Cortex of kidney (tissue), 1 donor: ENCODE measurements at places on chromosomes 6 and 20.

DNA sequence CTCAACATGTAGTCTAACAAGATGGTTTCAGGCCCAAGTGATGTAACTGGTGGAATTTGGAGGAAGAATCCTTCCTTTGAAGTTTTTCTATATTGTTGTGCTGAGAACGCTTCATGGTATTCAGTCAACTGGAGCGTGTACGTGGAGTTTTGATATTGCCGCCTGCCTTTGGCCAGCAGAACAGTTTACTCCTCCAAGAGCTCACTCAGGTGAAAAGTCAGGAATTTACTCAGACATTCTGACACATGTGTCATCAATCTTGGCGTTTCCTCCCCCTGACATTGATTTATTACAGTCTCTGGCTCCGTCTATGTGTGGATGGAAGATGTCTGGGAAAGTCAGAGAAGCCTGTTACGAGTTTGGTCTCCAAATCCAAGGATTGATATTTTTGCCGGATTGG, 19.0 kb upstream of the TGM2 start:
- no peak for DNase-seq

GRCh38 chr6:15705981-15706380, 43.2 kb upstream of the DTNBP1 start:
- no peak for DNase-seq

DNA sequence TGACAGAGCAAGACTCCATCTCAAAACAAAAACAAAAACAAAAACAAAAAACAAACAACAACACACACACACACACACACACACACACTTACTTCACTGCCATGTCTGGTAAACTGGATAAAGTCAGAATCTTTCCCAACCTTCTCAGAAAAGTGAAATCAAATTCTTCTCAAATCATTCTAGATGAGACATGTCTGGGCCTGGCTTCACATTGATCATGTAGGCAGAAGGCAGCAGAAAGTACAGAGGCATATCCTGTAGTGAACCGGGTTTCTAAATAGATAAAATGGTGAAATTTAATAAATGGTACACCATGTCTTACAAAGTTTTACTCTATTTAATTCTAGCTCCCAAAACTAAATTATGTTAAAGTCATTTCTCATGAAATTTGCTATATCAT, 14.9 kb upstream of the MRS2 start:
- DNase-seq, result no peak

DNA sequence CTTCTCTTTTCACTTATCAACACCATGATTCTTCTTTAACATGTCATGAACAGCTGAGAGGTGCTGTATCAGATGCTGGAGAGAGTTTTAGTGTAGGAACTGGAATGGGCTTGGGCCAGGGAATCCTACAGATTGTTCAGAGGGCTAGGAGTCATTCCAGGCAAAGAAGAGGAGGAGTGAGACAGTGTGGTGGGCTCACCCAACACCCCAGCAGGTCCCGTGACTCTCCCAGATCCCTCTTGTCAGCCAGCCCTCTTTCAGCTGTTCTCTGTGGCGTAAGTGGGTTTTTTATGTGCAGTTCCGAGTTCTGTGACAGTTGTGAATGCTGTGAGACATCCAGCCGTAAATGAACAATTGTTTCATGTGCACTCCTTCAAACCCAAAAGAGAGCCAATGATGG, 31.4 kb upstream of the CEP162 start:
- no peak for DNase-seq

DNA sequence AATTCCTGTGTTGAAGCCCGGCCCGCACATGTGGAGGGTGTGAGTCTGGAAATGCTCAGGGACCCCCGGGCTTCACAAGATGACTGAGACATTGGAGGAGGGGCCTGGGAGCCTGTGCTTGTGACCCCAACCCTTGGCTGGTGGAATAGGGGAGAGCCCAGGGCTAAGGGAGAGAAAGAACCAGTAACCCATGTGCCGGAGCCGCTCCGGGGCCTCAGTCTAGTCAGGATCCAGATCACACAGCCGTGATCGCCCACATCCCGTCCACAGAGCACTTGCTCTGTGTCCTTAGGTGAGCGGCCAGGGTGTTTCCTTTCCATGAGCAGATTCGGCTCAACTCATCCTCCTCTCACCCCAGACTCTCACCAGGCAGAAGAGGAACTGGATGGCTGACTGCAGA, 152.3 kb upstream of the RPS6KA2 start:
- DNase-seq, result no peak

- DNase-seq, result no peak
These were observed 149.0 kb downstream of the HACE1 start for GRCh38 chr6:104710543-104711335.

GRCh38 chr6:49698478-49698877, 14.9 kb downstream of the CRISP2 start:
- DNase-seq, result no peak

GRCh38 chr6:97306544-97307320, 23.7 kb upstream of the MMS22L start:
- DNase-seq, result no peak

DNA sequence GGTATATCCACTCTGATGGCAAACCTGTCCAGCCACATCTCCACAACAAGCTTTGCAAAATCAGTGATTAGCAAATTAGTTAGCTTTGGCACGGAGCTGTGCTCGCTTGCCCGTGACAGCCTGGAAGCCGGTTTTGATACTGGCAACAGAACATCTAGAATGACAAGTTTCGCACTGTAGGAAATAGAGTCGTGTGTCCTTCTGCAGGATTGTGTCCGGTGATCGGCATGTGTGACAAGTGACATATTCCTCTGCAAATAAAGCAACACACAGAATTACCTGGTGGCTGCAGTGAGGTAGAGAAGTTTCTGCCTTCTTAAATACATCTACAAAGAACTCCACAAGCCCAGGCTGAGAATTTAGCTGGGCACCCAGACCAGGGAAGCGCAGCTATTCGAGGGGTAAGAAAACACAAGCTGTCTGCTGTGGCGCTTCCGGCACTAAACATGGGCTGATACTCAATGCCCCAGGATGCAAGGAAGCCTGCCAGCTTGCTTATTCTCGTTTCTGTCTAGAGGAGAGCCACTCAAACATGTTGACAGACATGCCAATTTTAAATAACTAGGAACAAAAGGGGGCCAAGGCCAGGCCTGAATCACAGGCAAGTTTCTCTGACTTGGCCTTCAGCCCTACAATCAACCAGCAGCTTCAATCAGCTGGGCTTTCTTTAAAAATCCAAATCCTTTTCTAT, 22.2 kb downstream of the EIF2S2 start:
- DNase-seq, result no peak

GRCh38 chr20:9978397-9979004, 56.3 kb upstream of the ANKEF1 start:
- DNase-seq, result no peak

GRCh38 chr6:37487591-37488380, 11.9 kb downstream of the CCDC167 start:
- no peak for DNase-seq

GRCh38 chr6:137706083-137706750, 160.8 kb upstream of the TNFAIP3 start:
- no peak for DNase-seq

GRCh38 chr6:105941621-105942412, 144.3 kb upstream of the PRDM1 start:
- no peak for DNase-seq

DNA sequence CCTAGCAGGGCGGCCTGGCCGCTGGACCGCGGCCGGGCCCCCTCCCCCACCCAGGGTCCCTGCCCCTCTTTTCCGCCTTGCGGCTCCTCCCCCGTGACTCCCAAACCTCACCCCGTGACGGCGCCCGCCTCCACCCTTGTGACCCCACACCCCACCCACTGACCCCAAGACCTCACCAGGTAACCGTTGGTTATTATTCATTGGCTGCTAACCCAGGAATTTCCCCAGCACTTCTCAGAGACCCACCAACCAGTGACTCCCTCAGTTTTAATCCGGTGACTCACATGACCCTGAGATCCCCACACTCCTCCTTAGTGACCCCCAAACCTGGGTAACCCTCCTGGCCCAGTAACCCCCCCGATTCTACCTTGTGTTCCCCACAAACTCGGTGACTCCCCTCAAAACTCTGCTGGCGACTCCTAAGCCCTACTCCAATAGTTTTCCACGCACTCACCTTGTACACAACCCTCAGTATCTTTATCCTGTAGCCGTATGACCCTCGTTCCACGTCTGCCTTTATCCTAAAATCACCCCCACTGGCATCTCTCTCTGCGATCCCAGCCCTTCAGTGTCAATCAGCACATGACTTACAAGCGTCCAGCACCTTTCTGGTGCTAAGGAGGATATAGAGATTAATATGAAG, 534 bp downstream of the ZNF76 start:
- DNase-seq, result no peak

DNA sequence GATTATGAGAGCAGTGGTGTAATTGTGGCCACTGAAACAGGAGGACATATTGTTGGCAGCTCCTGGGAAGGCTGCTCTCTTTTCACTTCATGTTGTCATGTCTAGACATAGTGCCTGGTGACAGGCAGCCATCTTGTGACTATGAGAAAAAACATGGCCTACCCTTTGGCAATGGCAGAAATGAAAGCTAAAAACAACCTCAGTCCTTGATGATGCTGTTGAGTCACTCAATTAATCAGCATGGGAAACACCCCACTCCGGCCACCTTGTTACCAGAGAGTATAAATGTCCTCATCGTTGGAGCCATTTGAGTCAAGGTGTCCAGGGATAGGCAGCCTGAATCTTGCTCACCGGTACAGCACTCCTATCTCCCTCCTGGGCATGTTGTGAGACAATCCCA, 31.2 kb upstream of the HMGA1 start:
- DNase-seq, result no peak

DNA sequence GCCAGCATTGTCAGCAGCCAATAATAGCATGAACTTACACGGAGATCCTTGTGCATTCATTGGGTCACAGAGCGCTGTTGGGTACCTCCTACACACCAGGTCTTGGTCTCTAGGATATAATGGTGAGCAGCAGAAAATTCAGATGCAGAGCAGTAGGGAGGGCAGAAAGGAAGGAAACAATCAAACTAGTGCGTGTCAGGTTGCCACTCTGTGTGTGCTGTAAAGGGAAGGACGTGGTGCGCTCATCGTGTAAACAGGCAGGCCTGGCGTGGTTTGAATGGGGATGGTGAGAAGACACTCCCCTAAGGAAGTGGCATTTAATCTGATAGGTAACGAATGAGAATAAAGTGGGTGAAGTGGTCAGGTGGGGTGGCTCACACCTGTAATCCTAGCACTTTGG, 336.4 kb downstream of the CDH26 start:
- DNase-seq, result no peak

GRCh38 chr6:33567836-33568235, 12.2 kb downstream of the BAK1 start:
- DNase-seq, result no peak

GRCh38 chr20:47400685-47401084, 44.2 kb upstream of the ZMYND8 start:
- no peak for DNase-seq

DNA sequence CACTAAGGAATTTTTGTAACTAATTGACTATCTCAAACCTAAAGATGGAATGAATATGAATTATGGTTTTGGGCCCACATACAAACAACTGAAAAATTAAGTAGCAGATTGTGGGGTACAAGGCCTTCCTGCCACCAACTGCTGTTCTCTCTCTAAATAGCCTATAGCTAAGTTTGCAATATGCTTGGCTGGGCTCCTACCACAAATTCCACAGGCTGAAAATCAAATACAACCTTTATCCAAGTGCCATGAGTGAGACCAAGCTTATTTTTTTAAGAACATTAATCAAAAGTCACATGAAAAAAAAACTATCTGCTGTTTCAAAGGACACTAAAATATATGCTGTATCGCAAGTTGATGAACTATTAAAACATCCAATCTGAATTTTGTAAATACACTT, 52.1 kb downstream of the TENT5A start:
- DNase-seq, result no peak

GRCh38 chr6:14974792-14975470, 270.9 kb upstream of the JARID2 start:
- no peak for DNase-seq

DNA sequence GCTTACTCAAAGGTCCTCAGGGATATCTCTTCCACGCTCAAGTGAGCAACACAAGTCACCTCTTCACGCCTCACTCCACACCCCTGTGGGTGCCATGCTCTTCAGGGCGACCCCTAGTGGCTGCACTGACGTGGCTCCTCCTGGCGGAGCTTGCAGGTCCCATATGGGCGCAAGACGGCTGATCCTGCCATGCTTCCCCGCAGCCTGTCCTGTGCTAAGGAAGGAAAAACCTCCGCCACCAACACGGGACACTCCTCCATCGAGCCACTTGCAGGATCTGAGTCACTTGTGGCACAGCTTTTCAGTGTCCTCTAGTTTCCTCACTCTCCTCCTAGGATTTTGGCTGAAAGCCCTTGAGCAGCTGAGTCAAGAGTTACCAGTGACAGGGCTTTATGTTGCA, 90.7 kb downstream of the KHDC1L start:
- DNase-seq, result no peak

DNA sequence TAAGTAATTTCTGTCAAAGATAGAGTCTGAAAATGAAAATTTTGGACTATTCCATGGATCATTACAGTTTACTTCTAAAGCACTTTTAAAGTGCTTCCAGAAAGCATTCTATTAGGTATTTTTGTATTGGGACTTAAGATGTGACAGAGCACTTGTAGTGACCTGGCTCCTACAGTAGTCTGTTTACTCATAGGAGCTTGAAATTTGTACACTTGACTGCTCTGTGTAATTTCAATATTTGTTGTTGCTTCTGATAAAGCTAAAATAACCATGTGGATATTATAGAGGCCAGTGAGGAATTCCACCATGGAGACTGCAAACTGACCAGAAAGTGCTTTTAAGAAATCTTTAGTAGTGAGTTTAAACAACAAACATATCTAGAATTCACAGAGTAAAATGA, 10.3 kb downstream of the NFYA start:
- DNase-seq, result no peak

GRCh38 chr20:41040855-41041254, 12.2 kb downstream of the TOP1 start:
- DNase-seq, result no peak
